ENCODE measurements at places on chromosomes 1 and 21. TPM values are rescaled to one million over a fixed set of nuclear protein-coding genes. Genes with fewer than 3 reads are reported as not detected.

INTS7 gene
- total RNA-seq, result 31.8 TPM

DNA sequence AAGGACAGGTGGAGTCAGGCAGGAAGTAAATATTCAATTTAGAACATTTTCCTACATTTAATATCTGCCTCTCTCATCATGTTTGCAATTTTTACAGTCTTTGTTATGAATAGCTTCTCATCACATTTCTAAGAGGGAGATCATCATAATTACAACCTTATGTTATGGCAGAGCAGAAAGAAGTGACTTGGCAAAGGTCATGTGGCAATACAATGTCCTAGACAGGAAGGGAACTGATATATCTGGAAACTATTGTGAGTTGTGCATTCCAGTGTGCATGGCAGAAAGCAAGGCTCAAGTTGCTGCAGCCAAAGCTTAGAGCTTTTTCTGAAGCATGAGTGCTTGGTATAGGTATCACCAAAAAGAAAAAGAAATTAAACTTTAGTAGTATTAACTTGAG, 43.8 kb upstream of the PRRX1 start:
- peaks cover 4% of the 10 kb centered on the region for H3K27me3 ChIP-seq
- no peak overlapping the region for H3K4me3 ChIP-seq
- DNase-seq, result no peak
- H3K27ac ChIP-seq, result no peak overlapping the region

DNA sequence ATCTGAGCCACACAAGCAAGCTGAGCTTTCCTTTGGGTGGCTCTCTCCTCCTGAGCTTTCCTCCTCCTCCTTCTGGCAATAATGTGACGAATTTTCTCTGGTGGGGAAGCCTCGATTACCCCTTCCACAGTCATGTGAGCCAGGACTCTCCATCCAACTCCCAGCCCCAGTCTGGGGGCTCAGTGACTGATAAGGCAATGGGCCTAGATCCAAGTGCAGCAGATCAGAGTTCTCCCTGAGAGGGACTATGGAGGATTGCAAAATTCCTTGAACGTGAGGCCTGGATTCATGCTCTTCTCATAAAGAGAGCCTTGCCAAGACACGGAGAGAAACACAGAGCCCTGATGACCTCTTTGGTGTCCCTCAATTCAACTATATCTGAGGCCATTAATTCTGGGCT, 31.3 kb upstream of the TRIM67 start:
- H3K4me3 ChIP-seq, result no peak overlapping the region
- no peak overlapping the region for H3K27ac ChIP-seq
- H3K4me1 ChIP-seq, result no peaks in the 10 kb centered on the region
- DNase-seq, result no peak
- H3K36me3 ChIP-seq, result no peaks in the 10 kb centered on the region
- H3K27me3 ChIP-seq, result no peaks in the 10 kb centered on the region

DNA sequence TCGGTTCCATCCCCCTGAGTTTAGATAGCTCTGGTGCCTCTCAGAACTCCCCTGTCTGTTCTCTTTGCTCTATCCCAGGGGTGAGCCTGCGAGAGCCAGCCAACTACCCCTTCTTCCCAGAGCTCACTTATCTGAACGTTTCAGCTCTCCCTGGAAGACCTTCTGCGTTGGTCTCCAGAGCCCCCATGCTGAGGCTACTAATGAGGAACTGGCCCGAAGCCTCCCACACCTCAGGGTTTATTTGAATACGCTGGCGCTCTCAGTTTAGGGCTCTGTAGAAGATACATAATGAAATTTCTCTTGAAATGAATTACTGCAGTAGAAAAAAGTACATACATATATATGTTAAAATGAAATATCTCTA, 43.5 kb downstream of the TCEANC2 start:
- no peak overlapping the region for H3K27ac ChIP-seq
- peaks cover 2% of the 10 kb centered on the region for H3K4me1 ChIP-seq
- DNase-seq, result no peak
- H3K4me3 ChIP-seq, result no peak overlapping the region
